ENCODE measurements at places on chromosomes 11 and 22.
A peak's percentile ranks its signal among the peaks of the same experiment; 100 is the strongest.

- DNase-seq: no peak
Observed at GRCh38 chr22:38943201-38943600, 14.2 kb upstream of the APOBEC3A start.

- DNase-seq: no peak
Observed at GRCh38 chr11:128524172-128524571, 63.2 kb downstream of the ETS1 start.

DNA sequence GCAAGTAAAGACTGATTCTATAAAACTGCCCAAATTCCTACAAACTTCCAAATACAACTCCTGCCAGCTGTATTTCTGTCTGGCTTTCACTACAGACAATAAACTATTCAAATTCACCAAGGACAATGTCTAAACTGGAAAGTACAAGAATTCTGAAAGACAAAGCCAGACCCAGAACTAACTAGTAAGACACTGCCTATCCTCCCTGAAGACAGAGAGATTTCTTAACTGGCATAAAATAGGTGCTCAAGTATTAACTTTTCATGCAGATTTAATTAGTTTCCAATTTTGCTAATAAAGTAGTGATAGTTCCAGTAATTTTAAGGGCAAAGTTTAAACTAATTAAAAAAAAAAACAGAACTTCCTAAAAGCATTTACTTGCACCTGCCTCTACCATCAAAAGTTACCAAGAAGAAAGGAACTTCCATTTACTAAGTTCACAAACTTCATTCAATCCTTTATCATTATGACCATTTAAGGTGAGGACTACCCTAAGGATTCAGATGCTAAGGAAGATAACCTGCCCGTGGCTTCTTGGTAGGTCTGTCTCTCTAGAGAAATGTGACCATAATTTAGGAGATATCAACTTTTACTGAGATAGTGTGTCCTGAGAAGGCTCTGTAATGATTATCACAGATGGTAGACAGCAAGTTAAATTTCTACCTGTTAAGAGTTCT, 45.2 kb downstream of the CELF1 start:
- DNase-seq: no peak

- peak; percentile 53 for DNase-seq
Observed at GRCh38 chr11:78961937-78962701, 387.5 kb upstream of the NARS2 start.

GRCh38 chr11:118742304-118742703, 48.7 kb downstream of the DDX6 start:
- no peak for DNase-seq

DNA sequence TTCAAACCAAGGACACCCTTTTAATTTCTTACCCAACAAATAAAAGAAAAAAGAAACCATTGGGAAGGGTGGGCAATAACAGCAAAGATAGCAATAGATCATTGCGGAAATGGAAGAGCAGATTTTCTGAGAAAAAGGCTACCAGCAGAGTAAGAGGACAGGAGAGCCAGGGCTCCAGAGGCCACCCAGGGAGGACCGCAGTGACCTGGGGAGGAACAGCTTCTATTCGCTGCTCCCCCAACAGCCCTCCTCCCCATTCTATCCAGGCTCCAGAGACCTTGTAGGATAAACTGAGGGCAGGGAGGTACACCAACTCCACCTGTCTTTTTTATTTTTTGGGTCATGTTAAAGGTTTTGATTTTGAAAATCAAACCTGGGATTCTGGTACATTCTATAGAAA, 59.8 kb downstream of the SYN3 start:
- DNase-seq: no peak

GRCh38 chr11:8080674-8081590, at the start of gene TUB:
TUB (plus strand) TSS chr11:8081211; CDS start chr11:8081511, 300 bp downstream.
- peak; percentile 29 for DNase-seq

DNA sequence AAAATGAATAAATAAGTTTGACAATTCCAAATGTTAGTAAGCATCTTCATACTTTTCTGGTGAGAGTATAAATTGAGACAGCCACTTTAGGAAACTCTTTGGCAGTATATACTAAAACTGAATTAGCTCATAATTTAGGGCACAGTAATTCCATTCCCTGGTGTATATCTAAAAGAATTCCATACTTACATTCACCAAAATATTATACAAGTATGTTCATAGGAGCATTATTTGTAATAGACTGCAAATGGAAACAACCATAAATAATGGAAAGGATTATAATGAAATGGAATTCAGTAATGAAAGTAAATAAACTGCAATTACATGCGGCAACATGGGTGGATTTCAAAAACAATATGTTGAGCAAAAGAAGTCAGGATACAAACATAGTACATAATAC, 315.8 kb upstream of the LRRC4C start:
- DNase-seq: no peak

DNA sequence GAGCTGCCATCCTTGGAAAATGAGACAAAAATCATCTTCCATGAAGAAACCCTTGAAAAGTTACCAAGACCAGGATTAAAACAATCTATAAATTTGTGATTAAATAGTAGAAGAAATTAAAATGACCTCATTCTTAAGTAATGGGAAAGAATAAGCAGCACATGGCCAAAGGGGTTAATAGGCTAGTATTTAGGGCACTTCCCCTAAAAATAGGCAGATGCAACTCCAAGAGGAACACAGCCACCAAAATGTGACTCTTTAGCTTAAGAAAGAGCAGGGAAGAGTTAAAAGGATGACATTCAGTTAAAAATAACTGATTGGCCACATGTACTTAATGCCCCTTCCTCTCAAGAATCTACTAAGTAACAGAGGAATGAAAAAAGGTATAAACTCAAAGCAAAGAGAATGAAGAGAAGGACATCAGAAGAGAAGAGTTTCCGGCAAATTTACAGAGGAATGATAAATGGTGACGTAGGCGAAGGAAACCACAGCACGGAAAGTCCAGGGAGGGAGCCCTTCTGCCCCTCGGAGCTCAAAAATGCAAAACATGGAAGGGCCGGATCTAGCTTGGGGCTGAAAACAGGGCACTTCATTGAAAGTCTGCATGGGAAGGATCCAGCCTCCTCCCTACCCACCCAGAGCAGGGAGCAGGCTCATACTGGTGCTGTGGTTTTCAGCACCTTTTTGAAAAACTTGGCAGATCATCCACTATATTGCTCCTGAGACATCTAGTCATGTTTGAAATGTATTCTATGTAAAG, 17.8 kb downstream of the SCUBE2 start:
- no peak for DNase-seq

DNA sequence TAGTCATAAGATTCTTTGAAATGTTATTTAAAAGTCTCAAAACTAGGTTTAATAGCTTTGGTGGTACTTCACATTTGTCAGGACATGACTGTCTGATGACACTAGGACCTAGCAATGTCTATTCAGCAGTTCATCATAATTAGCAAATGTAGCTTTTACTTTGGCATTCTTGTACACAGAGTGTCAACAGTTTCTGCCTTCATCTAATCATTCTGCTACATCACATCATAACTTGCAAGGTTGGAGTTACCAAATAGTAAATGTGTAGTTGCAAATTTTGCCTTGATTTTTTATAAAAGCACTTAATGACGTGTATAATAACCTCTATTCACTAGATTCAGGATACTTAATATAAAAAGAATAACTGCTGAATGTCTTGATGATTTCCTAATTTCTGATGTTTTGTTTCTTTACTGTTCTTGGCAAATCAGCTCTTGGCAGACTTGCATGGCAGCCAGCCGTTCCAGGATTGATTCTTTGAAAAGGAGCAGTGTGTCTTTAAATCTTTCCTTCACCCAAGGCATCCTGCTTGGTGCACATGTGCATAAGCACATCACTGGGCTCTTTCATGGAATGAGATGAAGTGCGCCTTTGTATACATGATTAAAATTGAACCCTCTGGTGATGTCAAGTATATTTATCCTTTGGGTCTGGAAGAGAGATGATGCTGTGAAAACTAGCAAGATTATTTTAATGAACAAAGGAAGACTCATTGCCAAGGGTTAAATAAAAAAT, 12.2 kb downstream of the FBXO7 start:
- peak; percentile 69 for DNase-seq

- peak; percentile 53 for DNase-seq
Observed at GRCh38 chr22:27581688-27582087, 219.9 kb downstream of the MN1 start.

DNA sequence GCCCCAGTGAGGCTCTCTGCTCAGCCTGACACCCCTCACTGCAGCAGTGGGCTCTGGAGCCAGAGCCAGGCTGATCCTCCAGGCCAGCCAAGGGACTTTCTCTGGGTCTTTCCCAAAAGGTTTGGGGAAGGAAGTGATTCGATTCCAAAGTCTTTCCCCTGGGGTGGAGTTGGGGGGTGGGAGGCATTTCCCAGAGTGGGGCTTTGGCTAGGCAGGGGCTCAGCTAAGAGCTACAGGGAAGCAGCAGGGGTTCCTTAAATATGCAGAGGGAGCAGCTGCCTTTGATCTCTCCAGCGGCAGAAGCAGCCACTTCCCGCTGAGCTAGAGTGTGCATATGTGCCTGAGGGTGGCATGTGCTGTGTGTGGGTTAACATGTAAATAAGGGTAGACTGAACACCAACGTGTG, 192.9 kb downstream of the INSC start:
- DNase-seq: no peak

- DNase-seq: no peak
Observed at GRCh38 chr22:30460147-30460546, 11.7 kb downstream of the SEC14L3 start.

GRCh38 chr11:27203077-27203647, 159.9 kb downstream of the CCDC34 start:
- no peak for DNase-seq

GRCh38 chr11:59292611-59293010, 66.1 kb upstream of the OR5AN1 start:
- DNase-seq: no peak

DNA sequence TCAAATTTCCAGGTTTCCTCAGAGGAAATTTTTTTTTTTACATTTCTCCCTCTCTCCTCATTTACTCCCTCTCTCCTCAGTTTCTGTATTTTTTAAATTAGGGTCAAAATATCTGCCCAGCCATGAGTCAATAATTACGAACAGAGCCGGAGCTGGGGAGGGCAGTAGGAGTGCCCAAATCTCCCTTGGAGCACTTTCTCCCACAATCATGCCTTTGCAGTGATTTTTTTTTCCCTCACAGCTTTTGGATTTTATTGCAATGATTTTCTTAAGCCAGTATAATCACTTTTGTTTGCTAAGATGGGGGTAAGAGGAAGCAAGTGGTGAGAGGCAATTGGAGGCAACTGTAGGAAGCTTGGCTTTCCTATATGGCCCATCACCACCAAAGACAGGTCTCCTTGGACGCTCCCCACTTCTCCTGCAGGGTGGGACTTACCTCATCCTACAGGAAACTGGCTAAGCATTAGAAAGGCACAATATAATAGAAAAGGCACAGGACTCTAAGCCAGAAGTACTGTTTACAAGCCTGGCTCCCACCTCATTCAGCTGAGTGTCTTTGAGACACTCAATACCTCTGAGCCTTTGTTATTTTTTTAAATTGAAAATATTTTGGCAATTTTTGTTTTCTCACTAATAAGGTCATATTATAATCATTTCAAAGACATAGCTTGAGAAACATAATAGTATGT, 192.6 kb upstream of the PITPNB start:
- DNase-seq: no peak

GRCh38 chr22:36662981-36663380, 40.6 kb downstream of the CACNG2 start:
- DNase-seq: no peak

GRCh38 chr11:130219148-130219547, 59.6 kb downstream of the ST14 start:
- DNase-seq: no peak

GRCh38 chr11:69242266-69242920, 51.6 kb upstream of the MYEOV start:
- no peak for DNase-seq

GRCh38 chr11:15342163-15342562, 227.4 kb downstream of the INSC start:
- DNase-seq: no peak

DNA sequence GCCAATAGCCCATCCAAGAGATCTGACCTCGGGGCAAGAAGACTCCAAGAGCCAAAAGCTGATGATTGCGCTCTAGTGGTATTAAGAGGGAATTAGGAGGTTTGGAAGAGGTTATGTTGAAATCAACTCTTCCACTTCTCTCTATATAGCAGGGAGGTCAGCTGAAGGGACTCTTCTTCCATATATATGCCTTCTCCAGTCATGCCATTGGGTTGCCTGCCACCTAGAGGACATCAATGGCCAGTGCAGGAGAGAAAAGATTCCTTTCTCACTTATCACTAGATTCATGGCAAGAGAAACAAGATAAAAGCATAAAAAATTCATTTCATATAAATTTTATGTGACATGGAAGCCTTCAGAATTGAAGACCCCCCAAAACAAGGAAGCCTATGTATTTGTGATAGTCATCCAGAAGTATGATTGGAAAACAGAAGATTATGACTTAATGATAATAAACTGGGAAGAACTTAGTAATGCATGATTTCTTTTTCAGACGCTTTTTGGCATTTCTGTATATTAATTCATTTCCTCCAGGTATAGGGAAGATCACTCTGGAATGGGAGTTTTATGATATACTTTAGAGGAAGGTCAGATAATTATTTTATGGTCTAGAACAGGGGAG, 435.1 kb upstream of the DDI1 start:
- peak; percentile 59 for DNase-seq

GRCh38 chr11:100719809-100720221, 32.7 kb downstream of the ARHGAP42 start:
- peak; percentile 22 for DNase-seq

DNA sequence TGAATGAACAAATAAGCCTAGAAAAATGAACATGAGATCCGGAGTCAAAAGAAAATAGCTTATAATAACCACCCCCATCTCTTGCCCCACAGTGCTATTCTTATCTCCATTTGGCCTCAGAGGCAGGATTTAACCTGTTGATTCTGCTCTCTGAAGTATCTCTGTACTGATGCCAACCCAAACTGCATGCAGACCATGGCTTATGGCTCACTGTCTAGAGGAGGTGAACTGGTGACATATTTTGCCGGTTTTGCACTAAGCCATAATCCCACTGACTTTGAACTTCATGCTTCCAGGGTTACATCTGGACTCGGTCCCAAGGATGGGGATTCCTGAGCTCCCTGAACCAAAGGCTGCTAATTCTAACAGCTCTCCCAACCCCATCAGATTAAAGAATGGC, 397.1 kb downstream of the TENM4 start:
- DNase-seq: no peak

GRCh38 chr11:64569300-64569970, 21.6 kb upstream of the SLC22A12 start:
- no peak for DNase-seq

DNA sequence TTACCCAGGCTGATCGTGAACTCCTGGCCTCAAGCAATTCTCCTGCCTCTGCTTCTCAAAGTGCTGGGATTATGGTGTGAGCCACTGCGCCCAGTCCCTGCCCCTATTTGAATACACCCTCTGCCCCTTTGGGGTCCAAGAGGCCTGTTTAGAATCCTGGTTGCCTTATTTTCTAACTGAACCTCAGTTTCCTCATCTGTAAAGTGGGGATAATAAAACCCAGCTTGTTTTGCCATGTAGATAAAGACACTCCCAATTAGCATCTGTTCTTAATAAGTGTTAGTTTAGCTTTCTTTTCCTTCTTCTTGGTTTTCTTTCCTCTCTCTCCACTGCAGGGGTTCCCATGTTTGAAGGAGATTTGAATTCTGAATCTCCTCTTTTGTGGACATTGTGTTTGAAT, 4.8 kb downstream of the MIAT start:
- no peak for DNase-seq

Data from midbrain (tissue), 1 donor.